ENCODE measurements at places on chromosomes 5 and 9.
A peak's percentile ranks its signal among the peaks of the same experiment; 100 is the strongest.

- no peak for DNase-seq
These were observed 57.9 kb upstream of the RICTOR start for GRCh38 chr5:39132128-39132447.

GRCh38 chr5:65066387-65067146, 297.8 kb downstream of the CWC27 start:
- DNase-seq: no peak

GRCh38 chr5:172632346-172633092, 8.5 kb upstream of the NEURL1B start:
- DNase-seq: no peak

DNA sequence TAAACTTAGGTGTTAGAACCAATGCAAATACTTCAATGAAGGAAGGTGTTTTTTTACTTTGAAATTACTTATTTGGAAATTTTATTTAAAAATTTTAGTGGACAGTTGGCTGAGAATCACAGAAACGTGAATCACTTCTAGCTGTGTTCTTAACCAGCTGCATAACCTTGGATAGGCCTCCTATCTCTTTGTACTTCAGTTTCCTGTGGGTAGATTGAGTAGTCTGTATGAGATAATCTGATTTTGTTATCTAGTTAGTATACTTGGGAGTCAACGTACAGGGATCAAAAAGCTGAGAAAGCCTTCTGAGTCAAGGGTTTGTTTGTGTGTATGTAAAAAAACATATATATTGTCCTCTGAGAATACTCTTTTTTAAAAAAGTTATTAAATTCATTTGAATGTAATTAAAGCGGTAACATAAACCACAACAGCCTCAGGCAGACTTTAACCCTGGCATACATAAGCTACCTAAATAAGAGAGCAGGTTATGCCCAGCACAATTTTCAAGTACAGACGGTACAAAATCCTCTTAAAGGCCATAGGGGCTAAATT, 38.1 kb upstream of the ZCCHC7 start:
- no peak for DNase-seq

DNA sequence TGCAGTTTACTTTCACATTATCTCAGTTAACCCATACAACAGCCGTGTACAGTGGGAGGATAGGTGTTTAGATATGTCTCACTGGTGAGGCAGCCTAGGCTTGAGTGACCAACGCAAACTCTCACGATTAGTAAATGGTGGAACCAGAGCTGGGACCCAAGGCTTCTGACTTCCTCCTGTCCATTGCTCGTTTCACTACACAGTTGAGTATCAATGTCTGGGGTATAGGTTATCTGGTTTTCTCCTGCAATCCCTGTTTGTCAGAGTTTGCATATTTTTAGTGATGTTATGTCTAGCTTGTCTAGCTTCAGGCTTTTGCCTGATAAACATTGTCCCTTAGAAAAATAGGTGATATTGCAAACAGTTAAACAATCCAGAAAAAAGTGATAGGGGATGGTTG, 62.6 kb downstream of the NUP214 start:
- no peak for DNase-seq

DNA sequence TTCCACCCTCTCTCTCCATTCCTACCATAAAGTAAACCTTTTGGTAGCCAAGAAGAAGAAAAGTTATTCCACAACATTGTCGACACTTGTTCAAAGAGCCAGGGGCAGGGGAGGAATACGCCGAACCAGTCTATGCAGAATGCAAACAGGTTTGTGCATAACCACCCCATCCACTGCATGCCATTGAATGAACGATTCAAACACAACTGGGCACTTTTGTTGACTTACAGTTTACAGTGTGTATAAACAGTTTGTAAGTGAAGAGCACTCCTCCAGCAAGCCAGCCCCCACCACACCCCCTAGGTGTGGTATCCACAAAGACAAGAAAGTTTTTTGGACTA, 6.8 kb upstream of the S1PR3 start:
- DNase-seq: no peak

DNA sequence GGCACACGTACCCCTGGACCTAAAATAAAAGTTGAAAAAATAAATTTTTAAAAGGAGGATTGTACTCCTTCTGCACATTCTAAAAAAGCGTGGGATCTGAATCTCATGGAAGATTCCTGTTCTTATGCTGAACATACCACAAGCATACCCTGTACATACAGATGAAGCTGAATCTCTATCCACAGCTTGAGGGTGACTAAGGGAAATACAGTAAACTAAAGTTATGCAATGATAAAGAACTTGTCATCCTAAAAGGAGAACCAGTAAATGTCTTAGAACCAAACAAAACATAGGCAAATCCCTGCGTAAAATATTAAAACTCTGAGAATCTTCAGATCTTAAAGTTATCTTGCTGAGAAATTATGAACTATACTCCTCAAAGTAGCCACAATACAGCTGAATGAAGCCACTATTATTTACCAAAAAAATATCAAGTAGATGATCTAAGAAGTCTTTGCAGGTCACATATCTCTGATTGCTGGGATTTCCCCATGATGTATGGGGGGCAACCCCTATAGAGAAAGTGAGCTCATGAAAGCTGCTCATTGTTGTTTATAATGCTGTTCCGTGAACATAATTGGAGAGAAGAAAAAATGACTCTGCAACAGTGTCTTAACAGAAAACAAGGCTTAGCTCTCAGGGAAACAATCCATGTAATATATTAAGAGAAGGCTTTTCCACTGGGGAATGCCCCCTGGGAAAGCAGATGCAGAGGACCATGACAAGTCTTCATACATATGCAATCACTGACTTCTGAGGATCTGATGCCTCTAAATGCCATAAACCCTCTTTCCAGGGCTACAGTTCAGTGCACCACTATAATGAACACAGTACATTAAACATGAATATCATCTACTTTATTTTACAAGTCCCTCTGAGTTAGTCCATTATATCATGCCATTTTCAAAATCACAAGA, 210.1 kb downstream of the EPB41L4A start:
- no peak for DNase-seq

- no peak for DNase-seq
These were observed 23.8 kb downstream of the GDA start for GRCh38 chr9:72173080-72173479.

GRCh38 chr9:95058121-95058785, 259.3 kb downstream of the FANCC start:
- DNase-seq: no peak

DNA sequence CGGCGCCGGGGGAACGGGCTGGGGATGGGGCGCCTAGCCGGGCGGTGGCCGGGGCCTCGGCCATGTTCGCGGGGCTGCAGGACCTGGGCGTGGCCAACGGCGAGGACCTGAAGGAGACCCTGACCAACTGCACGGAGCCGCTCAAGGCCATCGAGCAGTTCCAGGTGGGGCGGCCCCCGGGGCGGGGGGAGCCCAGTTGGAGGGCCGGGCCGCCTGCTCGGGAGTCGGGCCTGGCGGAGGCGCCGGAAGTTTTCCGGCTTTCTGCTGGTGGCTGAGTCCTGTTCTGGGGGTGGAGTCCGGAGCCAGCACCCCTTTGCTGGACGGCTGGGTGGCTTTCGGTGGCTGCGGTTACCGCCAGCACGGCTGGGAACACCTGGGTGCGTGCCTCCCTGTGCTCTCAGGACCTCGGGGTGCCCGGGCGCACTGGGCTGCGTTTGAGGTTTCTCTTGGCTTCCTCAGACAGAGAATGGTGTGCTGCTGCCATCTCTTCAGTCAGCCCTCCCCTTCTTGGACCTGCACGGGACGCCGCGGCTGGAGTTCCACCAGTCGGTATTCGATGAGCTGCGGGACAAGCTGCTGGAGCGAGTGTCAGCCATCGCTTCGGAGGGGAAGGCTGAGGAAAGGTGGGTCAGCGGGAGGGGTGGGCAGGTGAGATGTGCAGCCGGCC, 454 bp downstream of the NELFB start:
- DNase-seq: no peak

DNA sequence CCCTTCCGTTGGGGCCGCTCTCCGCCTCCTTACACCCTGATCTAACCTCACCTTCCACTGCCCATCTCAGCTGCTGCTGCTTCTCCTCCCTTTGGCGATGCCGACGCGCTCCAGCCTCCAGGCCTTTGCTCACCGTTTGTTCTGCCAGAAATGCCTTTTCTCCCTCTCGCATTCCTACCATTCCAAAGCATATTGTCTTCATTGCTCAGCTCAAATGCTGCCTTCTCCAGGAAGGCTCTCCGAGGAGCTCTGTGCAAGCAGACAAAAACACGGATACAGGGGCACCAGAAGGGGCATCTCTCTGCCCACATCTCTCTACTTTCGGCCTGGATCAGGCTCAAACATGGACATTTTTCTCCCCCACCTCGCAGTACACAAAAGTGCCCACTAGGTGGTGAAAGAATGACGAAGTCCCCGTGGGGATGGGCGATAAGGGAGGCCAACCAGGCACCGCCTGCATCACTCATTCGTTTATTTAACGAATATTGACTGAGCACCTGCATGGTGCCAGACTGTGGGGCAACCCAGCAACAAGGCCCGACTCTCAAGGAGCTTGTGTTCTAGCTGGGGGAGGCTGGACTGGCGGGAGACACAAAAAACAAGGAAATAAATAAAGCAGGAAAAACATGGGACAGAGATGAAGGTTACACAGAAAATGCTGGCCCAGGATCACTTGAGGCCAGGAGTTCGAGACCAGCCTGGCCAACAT, 7.3 kb upstream of the GRHPR start:
- peak; percentile 41 for DNase-seq

DNA sequence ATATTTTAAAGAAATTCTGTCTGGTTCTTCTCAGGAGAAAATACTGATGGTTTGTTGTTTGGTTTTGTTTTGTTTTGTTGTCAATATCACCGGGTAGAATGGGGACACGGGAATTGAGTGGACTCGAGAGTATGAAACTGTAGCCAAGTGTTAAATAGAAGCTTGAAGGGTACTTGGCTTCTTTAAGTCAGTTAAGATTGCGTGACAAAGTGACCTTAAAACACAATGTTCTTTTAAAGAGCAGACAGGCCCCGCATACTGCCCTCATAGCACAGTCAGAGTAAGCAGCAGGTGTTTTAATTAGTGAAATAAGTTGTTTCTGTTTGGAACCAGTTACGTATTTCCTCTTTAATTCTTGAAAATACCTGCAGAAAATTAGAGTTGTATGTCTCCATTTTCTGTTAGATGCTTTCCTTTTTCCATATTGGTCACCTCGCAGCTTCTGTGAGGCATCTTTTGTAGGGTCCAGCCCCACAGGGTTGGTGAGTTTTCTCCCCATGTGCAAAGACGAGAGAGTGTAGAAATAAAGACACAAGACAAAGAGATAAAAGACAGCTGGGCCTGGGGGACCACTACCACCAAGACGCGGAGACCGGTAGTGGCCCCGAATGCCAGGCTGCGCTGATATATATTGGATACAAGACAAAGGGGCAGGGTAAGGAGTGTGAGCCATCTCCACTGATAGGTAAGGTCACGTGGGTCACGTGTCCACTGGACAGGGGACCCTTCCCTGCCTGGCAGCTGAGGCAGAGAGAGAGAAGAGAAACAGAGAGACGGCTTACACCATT, 9.6 kb downstream of the TRIP13 start:
- no peak for DNase-seq

DNA sequence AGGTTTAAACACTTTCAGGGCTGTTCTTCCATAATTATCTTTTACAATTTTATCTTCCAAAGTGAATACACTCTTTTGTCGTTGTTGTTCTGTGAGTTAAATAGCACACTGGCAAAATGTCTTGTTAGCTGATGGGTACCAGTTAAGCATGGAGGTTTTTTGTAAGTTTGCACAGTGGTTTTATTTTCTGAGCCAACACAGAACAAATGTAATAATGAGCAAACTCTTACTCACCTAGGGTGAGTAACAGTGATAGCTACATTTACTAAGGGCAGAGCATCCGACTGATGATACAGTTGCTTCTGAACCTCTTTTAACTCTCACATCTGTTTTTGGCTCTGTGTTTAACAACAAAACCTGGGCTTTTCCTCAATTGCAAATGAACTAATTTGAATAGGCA, 103.2 kb downstream of the CTNND2 start:
- DNase-seq: no peak

- no peak for DNase-seq
These were observed 131.2 kb downstream of the DAB2IP start for GRCh38 chr9:121782514-121783110.

- DNase-seq: no peak
These were observed 33.0 kb upstream of the PANK3 start for GRCh38 chr5:168612123-168612522.

GRCh38 chr9:119283078-119283794, 86.0 kb downstream of the BRINP1 start:
- no peak for DNase-seq

- DNase-seq: no peak
These were observed 1829.9 kb downstream of the EFNA5 start for GRCh38 chr5:105840800-105841199.

DNA sequence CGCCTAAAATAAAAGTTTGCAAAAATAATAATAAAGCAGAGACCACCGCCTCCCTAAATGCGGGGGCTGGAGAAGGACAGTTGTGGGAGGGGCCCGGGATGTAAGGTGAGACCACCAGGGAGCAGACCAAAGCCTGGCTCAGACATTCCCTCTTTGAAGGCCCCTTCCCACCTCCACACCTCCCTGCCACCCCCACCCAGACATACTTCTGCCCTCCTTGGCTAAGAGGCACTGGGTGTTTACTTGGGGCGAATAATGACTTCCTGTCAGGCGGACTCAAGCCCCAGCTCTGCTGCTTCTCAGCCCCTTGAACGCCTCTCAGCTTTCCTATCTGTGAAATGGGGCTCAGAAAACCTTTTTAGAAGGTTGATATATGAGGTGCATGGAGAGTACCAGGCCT, 58.8 kb upstream of the GGTA1 start:
- no peak for DNase-seq

- DNase-seq: no peak
These were observed 29.0 kb downstream of the RGS3 start for GRCh38 chr9:113492343-113493202.

DNA sequence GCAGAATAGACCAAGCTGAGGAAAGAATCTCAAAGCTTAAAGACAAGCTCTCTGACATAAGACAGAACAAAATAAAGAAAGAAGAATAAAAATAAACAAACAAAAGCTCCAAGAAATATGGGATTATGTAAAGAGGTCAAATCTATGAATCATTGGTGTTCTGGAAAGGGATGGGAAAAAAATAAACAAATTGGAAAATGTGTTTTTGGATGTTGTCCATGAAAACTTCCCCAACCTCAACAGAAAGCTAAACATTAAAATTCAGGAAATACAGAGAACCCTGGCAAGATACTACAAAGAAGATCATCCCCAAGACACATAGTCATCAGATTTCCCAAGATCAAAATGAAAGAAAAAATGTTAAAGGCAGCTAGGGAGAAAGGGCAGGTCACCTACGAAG, 662.0 kb upstream of the CDH18 start:
- DNase-seq: no peak

- DNase-seq: no peak
These were observed 53.9 kb downstream of the TRIO start for GRCh38 chr5:14197056-14197455.

- DNase-seq: no peak
These were observed 66.6 kb upstream of the CTNNA1 start for GRCh38 chr5:138686668-138687067.

DNA sequence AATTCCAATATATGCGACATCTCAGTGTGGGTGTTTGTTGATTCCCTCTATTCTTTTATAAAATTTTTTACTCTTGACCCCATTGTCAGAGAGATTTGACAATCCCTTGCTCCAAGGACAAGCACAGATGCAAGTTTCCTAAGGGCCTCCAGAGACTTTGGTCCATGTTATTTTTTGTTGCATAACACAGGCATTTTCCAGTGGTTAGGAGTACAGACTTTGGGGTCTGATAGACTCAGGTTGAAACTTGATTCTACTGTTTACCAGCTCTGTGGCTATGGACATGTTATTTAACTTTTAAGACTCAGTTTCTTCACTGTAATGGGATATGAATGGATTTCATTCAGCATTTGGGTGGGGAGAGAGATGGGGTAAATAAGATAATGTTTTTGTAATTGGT, 361.3 kb downstream of the ENC1 start:
- DNase-seq: no peak
